A549 treated with Mapracorat at 1 μM for 4 hours (cell line): ENCODE measurements at places on chromosomes 6 and 20. TPM values are rescaled to one million over a fixed set of nuclear protein-coding genes. Genes with fewer than 3 reads are reported as not detected.

IL17F gene
- total RNA-seq = not detected in 5 replicates

OPN5 gene
- not detected in 5 replicates for total RNA-seq

MUC22 gene
- 0.03 TPM in 1 of 5 replicates, not detected in the others for total RNA-seq

NINL gene
- total RNA-seq = 11.6 to 17.2 TPM (median 15.1 TPM) in 5 replicates
